ENCODE measurements at places on chromosomes 7 and 10. TPM values are rescaled to one million over a fixed set of nuclear protein-coding genes. Genes with fewer than 3 reads are reported as not detected.

TASOR2 gene
- total RNA-seq = 49.8 TPM

INHBA gene
- total RNA-seq = 0.25 TPM

SEC23IP gene
- 59.7 TPM for total RNA-seq

WIPF3 gene
- not detected for total RNA-seq

LAMTOR4 gene
- total RNA-seq = 170 TPM

MINDY4 gene
- total RNA-seq = 1.3 TPM

OGA gene
- 156 TPM for total RNA-seq

MYO1G gene
- total RNA-seq = 371 TPM

CXCL12 gene
- total RNA-seq = not detected

CDHR3 gene
- total RNA-seq = 3.0 TPM

PGAM2 gene
- total RNA-seq = 0.25 TPM
